ENCODE measurements at places on chromosomes 7 and 10. TPM values are rescaled to one million over a fixed set of nuclear protein-coding genes. Genes with fewer than 3 reads are reported as not detected.

DNA sequence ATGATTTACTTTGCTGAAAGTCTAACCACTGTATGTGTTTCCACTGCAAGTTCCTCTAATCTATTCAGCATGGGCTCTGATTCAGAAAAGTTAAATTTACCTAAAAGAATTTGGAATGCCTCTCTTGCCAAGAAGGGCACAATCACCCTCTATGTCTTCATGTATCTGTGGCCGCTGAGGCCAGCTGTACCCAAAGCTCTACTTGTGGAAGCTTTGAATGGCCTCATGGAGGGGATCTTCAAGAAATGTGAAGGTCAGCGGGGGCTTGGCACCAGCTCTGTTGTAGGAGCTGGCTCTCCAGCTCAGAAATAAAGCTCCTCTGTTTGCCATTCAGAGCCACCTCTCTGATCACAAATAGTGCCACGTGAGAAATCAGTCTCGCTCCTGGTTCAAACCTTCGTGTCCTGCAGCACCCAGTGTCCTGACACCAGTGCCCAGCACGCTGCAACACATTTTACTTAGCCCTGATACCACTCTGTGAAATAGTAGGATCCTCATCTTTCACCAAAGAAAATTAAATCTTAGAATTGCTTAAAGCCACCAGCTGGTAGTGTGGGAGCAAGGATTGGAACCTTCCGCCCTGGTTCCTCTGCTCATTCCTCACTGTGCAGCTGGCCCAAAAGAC, 61.1 kb downstream of the PKD1L1 start:
- no peak for DNase-seq

DNA sequence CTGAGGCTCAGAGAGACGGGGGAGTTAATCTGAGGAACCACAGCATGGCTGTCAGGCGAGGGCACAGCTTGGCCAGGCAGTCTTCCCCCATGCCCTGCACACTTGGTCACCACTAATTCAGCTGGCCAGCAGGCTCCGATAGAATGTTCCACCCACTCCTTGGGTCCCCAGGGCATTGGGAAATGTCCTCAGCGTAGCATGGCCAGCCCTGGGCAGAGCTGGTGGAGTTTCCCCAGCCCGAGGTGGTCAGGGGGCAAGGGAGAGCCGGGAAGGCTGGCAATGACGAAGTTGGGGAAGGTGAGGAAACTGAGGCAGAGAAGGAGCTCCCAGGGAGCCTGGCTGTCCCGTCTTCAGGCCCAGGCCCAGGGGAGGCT, 12.1 kb upstream of the GRIFIN start:
- DNase-seq, result no peak

DNA sequence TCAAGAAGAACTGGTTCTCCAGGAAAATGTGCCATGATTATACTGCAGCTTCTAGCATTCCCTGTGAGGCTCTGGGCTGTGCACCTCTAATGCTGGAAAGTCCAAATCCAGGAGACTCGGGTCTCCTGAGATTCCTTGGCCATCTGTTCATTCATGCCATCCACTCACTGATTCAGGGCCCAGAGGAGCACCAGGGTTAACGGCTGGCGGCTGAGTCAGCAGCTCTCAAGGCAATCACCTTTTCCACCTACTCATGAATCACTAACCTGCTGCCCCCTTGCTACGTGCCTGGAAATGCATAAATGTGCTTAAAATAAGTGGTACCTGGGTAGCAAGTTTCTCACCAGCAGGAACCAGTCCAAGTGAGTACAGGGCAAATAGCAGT, 132.7 kb downstream of the KCNMA1 start:
- DNase-seq, result no peak

- peak; percentile 93 for DNase-seq
These were observed 38.5 kb downstream of the MTURN start for GRCh38 chr7:30173058-30173897.

Gene NPFFR1
- 0.66 TPM for polyA plus RNA-seq

Gene DDX21
- polyA plus RNA-seq, result 52.0 TPM

Measured in right lung (tissue), 10 donors.